AG08396 (cell line): ENCODE measurements at places on chromosomes 7 and 10.

DNA sequence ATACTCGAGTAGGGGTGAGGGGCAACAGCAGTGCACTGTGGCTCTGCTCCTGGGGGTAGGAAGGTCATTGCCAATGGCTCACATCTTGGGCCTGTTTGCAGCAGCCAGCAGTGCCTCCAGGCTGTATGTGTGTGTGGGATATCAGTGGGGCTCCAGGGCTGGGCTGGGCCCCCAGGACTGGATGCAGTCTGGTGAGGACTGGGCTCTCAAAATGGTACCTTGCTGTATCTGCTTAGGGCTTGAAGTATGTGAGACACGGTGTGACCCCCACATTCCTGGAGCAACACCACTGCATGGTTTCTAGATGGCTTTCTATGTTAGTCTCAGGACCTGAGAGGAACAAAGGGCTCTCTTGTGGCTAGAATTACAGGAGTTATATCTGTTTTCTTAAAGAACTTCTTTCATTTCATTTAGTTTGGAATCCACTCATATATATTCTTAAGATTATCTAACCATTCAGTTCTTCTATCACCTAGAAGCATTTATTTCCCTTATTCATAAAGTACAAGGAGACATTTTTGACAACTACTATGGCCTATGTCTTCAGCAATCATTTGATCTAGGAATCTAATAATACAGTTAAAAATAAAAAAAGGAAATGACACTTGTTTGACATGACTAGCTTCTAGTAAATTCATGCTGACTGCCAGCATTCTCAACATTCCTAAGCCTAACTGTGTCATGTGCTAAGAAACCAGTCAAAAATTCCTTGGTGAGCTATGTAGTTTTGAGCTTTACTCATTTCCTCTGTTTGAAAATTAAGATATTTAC is 443.2 kb upstream of the SEMA3A start:
- peak; percentile 45 for DNase-seq

DNA sequence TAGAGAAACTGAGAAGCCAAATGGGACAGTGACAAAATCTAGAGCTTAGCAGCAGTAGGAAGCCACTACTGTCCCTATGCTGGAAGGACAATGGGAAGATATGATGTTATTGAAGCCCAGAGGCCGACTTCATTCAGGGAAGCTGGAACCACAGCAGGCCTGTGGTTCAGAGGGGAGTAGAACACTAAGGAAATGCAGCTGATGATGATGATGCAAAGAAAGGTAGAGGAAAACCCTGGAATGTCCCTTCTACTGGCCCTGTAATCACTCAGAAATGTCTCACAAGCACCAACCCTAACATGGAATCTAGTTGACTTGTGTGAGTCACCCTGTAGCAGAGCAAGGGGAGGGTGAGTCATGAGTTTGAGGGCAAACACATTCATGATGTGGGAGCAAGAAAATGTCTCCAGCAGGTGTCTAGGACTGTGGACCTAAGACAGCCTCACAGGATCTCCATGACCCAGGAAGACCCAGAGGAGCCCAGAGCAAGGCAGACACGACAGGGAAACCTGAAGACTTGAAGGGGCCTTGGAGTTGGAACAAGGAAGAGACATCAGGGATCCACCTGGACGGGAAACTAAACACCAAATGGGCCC is 37.0 kb upstream of the LRRC17 start:
- DNase-seq = peak; percentile 85

- no peak for DNase-seq
Observed at GRCh38 chr10:132619927-132620326, 82.3 kb downstream of the INPP5A start.

DNA sequence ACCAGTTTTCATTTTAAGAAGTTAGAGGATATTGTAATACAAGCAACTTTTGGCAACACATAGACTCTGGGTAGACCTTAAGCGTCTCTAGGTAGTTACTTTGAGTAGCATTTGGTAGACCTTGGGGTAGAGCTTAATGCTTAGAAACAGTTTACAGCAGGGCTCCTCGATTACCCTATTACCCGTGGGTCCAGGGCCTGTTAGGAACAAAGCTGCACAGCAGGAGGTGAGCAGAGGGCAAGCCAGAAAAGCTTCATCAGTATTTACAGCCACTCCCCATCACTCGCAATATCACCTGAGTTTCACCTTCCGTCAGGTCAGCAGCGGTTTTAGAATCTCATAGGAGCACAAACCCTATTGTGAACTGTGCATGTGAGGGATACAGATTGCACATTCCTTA is 173.5 kb downstream of the TSPAN12 start:
- no peak for DNase-seq

GRCh38 chr7:38382684-38383083 is 109.2 kb upstream of the TARP start:
- DNase-seq = no peak

DNA sequence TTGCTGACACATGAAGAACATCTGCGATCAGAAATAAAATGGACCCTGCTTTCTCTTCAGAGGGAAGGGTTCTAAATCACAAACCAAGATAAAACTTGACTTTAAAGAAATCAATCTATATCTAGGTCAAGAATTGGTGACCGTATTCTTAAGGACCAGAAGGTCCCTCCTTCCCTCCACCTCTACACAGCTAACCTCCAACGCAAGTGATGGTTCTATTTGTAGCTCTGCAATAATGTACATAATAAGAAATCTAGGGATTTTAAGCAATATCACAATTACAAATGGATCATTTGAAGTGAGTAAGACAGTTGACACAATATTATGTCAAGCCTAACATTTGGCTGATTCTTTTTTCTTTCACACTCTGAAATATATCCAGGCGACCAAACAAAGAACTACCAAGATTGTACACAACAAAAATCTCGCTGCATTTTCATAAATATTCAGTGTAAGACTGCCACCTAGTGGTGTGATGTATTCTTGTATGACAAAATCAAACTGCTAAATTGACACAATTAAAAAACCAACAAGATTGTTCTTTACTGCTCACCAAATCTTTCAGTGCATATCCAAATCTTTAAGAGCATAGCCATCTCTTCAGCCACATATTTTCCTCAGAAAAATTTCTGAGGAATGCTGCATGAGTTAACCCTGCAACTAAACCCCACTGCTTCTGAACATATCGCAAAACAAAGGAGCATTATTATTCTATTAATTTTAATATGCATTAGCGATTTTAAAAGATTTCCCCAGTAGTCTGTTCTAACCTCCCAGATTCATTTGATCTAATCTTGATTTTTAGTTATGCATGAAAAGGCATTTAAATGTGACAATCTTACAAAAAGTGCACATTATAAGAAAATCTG is 44.5 kb downstream of the ICA1 start:
- DNase-seq = peak; percentile 27

- DNase-seq = no peak
Observed at GRCh38 chr10:23099816-23100215, 4.4 kb downstream of the MSRB2 start.

DNA sequence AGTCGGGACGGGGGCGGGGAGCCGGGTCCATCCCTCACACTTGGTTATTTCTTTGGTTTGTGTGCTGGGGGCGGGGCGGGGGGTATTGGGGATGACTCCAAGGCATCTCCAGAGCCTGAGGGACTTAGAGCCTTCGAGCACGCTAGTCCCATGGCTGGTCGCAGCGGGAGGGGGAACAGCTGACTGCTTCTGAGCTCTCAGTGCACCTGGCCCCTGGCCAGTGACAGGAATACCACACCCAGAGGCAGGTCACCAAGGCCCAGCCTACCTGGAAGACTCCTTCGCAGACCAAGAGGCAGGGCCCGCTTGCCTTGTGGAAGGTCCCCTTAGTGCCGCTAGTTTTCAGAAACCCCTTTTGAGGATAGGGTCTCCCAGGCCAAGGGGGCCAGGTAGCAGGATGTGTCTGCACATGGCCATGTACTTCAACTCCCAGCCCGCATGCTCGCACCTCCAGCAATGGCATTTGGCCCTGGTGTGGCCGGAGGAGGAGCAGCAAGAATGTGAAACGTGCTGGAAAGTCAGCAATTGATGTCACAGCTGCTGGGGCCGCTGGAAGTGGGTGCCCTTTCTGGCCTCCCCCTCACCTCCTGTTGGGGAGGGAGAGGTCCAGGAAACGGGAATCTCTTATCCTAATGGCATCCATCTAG is 40.3 kb downstream of the AGAP3 start:
- no peak for DNase-seq

- DNase-seq = no peak
Observed at GRCh38 chr7:141418066-141418465, 133.1 kb upstream of the AGK start.

GRCh38 chr10:52949899-52950298 is 177.3 kb upstream of the MBL2 start:
- DNase-seq = no peak

GRCh38 chr7:86964973-86965726 is 94.3 kb downstream of the ELAPOR2 start:
- no peak for DNase-seq

- DNase-seq = peak; percentile 12
Observed at GRCh38 chr10:116891208-116891607, 41.9 kb downstream of the ENO4 start.

- DNase-seq = peak; percentile 41
Observed at GRCh38 chr7:108454674-108455550, 1.3 kb downstream of the NRCAM start.

- DNase-seq = no peak
Observed at GRCh38 chr10:43130770-43131171, 7.5 kb upstream of the CSGALNACT2 start.

DNA sequence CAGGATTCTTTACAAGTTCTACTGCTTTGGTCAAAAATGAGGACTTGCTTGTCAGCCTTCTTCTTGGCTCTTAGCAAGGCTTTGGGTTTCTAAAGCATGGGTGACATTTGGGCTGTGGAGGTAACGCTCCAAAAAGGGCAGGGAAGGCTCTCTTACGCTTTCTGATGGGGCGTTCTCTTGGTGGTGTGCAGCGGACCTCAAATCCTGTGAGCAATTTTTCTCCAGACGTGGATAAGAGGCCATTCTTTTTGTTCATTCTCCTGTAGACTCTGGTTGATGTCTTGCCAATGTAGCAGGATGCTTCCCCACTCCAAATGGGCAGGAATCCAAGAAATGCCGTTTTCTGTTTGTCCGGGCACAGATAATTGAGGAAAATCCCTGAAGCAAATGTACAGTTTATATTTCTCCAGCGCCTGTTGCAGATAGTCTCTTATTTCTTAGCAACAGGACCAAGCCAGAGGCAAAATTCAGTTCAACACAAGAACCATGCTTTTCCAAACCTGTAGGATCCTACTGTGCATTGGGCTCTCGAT is 138.4 kb upstream of the NFE2L3 start:
- DNase-seq = no peak

- DNase-seq = no peak
Observed at GRCh38 chr10:11516431-11516746, 95.1 kb downstream of the USP6NL start.

GRCh38 chr7:21773326-21773725 is 172.4 kb downstream of the CDCA7L start:
- no peak for DNase-seq

DNA sequence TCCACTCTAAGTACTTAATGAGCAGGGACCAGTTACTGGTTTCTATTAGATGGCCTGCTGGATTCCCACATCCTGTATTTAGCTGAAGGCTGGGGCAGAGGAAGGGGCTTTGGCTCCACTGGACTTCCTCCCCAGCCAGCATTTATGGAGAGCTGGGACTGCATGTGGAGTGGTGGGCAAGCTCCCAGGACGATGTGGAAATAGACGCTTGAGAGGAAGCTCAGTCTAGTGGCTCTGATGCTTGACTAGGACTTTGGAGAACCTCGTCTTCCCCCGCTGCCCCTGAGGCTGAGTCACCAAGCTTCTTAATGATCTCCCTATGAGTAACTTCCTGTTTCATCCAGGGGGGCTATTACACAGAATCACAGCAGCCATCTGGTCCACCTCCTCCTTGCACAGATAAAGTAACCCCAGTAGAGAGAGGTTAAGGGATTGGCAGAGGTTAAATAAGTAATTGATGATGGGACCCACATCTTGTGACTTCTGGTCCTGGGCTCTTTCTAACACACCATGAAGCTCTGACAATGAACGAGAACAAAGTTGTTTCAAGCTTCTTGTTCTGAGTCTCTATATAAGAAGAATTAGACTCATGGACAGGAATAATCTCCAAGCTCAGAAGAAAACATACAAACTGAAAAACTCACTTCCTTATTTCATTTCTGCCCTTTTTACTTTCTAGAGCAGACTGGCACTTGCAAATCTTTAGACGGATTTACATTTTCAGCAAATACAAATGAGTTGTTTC is 126.2 kb downstream of the PRPF18 start:
- DNase-seq = peak; percentile 74

DNA sequence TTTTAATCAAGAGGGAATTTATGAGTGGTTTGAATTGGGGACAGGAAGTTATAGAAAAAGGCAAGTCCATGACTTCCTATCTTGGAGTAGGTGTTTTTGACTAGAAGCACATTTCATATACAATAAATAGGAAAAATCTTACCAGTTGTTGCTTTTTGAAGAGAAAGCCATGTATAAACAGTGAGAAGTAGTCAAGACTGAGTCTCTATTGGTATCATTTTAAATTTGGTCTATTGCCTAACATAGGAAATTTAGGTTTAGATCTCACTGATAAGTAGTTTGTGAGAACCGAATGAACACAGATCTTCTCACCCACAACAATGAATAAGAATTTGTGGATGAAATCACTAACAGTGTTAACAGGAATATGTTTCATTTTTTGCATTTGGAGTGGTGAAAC is 387.2 kb downstream of the BBS9 start:
- no peak for DNase-seq

GRCh38 chr10:122500194-122500593 is 38.8 kb downstream of the HTRA1 start:
- no peak for DNase-seq

DNA sequence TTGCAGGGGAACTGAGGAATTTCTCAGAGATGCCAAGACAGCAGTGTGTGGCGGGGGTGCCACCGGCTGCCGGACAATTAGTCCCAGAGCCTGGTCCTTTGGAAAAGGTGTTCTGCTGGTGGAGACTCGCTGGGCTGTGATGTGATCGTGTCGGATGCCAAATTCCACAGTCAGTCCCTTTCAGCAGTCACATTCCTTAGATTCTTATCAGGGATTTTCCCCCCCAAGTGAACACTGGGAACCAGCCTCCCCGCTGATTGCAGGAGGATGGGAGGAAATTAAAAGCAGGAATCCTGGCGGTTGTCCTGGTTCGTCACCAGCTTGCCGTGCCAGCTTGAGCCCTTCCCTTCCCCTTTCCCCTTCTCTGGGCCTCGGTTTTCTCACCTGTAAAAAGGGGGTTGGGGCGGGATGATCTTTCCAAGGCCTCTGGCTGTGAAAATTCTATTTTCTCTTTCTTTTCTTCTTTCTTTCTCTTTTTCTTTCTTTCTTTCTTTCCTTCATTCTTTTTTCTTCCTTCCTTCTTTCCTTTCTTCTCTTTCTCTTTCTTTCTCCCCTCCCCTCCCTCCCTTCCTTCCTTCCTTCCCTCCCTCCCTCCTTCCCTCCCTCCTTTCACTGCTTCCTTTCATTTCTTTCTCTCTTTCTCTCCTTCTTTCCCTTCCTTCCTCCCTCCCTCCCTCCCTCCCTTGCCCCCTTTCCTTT is 39.6 kb downstream of the COL26A1 start:
- DNase-seq = peak; percentile 71

GRCh38 chr10:124999433-125000365 is 57.8 kb downstream of the ZRANB1 start:
- DNase-seq = peak; percentile 90
